ENCODE measurements at places on chromosomes 3 and 15.

DNA sequence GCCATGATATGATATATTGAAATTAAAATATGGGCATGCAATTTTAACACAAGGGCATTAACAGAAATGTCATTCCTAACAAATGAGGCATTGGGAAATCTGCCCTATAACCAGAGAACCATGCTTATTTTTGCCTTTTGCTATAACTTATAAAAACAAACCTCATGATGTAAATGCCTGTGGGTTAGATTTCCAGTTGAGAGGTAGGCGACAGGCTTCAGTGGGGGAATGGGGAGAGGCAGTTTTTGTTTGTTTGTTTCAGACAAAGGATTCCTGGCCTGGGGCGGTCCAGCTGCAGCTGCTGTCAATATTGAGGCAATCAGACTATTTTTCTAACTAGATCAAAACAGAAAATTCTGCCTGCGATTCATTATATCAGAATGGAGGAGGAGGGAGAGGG, 490.4 kb upstream of the CFAP20DC start:
- DNase-seq: no peak

DNA sequence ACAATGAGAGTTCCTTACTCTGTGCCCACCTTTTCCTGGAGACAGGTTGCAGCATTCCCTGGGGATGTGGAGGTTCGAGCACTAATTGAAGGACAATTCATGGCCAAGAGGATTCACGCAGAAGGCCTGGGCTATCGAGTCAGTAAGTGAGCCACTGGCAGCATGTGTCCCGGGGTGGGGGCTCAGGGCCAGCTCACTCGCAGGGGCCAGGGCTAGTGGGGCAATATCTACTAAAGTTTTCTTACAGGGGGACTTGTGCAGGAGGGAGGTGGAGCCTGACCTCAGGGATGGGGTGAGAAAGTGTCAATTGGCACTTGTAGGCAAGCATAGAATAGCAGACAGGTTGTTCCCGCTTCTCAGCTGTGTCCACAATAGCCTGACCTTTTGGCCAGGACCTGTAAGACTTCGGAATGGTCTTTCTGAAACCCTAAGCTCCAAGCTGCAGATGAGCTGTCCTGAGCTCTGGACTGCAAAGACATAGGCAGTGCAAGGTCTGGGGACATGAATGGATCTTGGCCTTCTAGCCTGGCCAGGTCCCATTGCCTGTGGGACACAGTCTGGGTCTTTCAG, 32.7 kb downstream of the XYLB start:
- no peak for DNase-seq

DNA sequence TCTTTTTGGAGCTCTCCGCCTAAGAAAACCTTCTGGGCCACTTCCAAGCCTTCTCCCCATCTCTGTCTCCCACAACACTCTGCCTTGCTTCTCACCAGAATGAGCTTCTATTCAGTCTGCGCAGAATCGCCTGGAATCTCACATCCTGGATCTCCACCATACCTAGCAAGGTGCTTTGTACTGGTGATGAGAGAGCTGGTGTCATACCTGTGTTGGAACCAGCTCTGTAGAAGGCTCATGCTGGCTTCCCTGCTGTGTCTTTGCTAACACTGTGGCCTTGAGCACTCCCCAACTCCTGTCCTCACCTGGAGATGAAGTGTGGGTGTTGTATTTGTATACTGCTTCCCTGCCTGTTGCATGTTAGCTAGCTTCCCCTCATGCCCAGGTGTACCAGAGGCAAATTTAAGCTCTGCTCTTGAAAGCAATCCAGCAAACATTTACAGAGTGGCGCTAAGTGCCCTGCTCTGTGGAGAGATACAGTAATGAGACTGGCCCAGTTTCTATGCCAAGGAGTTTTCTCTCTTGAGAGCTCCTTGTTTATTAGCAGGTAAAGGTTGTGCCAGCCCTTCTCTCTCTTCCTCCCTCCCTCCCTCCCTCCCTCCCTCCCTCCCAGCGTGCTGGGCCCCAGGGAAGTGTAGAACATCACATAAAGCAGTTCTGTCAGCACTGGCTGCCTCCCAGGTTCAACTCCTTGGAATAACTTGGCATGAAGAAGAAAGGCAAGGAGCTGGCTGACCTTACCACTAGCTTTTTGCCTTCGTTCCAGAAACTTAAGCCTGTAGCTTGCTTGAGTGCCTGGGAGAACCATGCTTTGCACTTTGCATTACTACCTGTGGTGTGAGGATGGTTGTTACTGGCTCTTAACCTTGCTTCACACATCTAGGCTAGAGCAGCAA, 54.9 kb downstream of the TRIM71 start:
- DNase-seq: no peak

DNA sequence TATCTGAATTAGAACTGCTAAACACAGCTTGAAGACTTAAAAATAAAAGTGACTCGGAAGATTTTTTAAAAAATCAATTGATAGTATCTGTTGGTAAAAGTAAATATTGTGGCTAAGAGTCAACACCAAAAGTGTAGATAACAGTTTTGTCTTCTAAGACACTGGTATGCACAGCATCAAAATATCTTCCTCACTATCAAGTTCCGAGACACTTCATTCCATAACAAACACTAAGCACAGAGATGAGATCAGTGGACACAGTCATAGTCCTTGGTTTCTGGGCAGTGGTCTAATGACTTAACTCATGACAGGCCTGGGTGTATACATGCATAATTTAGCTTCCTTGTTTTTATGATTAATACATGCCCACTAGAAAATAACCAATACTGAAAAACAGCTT, 63.2 kb downstream of the PXYLP1 start:
- no peak for DNase-seq

- no peak for DNase-seq
Observed at GRCh38 chr15:82093774-82094211, 48.0 kb upstream of the MEX3B start.

- DNase-seq: no peak
Observed at GRCh38 chr3:129469026-129469425, 29.0 kb downstream of the IFT122 start.

DNA sequence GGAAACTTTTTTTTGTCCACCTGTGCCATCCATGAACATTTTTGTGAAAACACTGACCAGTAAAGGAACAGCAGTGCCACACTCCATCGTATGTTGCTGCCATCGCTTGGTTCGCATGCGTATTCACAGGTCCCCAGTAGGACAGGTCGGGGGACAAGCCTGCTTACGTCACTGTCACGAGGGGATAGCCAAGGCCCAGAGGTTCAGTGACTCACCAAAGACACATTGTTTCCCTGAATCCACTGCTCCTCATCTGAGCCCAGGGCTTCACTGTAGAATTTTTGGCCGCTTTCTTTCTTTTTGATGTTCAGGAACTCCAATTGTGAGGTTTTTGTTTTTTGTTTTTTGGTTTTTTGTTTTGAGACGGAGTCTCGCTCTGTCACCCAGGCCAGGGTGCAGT, 5.9 kb downstream of the ADPRH start:
- no peak for DNase-seq

- no peak for DNase-seq
Observed at GRCh38 chr3:52327486-52328290, 11.6 kb downstream of the DNAH1 start.

- no peak for DNase-seq
Observed at GRCh38 chr3:16770792-16771191, 114.0 kb upstream of the PLCL2 start.

DNA sequence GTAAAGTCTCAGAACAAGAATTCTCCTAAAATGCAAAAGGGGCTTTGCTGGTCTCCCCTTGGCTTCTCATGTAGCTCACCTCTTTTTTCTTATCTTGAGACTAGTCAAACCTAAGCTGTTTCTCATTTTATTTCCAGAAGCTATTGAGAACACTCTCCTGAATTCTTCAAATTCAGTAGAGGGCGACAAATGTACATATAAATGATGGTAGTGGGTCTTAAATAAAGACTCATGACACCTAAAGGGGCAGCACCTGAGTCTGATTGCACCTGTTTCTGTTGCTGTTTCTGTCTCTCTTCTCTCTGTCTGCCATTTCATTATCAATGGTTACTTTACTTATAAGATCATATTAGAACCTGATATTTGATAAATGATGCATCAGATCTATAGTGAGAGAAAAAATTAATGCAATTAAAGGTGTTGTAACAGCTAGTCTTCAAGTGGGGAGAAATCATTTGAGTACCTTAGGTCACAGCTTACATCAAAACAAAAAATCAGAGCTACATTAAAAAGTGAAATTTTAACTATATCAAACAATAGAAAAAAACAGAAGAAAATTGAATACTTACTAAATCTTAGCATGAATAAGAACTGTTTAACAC, 7.0 kb downstream of the ADIPOQ start:
- DNase-seq: no peak

GRCh38 chr3:14144423-14145075, 19.7 kb downstream of the TMEM43 start:
- DNase-seq: no peak

DNA sequence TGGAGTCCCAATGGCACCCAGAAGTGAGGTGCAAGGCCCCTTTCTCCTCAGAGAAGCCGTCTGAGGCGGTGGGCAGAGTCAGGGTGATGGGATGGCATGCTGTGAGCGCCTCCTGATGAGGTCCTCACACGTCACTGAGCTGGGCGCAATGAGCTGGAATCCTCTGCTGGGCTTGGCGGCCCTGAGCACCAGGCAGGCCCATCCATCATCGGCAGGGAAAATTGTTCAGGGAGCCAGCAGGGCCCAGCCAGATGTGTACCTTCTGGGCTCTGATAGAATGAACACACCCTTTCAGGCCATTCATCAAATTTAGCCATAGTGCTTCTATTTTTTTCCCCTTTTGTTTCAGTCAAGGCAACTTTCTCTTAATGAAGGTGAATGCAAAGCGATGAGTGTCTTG, 43.7 kb downstream of the FAM3D start:
- DNase-seq: no peak

DNA sequence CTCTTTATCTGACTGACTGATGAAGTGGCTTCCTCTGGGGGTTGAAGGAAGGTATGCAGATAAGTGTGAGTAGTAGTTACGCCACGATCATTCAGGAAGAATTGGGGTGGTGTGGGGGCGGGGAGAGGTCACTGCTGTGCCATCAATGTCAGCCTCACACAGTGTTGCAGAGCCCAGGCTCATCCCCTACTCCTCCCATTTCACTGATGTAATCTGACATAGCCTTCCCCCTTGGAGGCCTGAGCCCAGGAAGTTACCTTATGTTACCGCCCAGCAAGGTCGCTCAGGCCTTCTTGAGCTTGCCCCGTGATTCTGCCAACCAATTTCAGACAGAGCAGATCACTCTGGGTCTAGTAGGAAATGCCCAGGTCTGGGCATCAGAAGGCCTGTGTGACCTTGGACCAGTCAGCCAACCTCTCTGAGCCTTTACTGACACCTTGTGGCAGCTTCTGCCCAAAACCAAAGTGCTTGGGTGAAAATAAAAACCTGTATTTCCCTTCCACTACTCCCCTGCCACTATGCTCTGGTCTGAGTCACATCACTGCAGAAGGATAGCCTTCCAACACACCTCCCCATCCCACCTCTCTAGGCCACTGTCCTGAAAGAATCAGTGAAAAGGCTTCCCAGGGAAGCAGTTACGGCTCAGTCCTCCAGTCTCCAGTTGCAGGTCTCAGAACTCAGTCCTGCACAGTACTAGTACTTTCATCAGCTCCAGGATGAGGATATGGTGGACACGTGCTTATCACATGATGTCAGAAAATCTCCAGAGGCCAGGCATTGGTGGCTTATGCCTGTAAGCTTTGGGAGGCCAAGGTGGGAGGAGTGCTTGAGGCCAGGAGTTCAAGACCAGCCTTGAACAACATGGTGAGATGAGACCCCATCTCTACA, 28.1 kb upstream of the INSYN1 start:
- DNase-seq: no peak
